ENCODE measurements at places on chromosomes 1 and 21. TPM values are rescaled to one million over a fixed set of nuclear protein-coding genes. Genes with fewer than 3 reads are reported as not detected.
A peak's percentile ranks its signal among the peaks of the same experiment; 100 is the strongest.

DNA sequence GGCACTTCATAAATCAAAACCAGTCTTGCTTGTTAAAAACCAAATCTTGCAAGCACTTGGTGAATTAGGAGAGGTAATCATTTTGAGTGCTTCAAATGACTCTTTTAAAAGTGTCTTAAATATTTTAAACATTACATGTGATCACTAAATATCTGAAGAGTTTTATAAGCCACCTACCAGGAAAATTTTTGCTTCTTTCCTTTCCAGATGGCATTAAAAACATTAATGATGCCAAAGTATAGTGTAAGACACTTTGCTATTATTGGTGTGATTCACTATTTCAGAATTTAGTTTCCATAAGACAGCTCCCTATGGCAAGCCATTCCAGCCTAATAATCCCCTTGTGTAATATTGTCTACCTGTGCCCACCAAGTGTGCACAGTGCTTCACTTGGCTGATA is 548.8 kb upstream of the ADAMTS5 start:
- DNase-seq = no peak

DNA sequence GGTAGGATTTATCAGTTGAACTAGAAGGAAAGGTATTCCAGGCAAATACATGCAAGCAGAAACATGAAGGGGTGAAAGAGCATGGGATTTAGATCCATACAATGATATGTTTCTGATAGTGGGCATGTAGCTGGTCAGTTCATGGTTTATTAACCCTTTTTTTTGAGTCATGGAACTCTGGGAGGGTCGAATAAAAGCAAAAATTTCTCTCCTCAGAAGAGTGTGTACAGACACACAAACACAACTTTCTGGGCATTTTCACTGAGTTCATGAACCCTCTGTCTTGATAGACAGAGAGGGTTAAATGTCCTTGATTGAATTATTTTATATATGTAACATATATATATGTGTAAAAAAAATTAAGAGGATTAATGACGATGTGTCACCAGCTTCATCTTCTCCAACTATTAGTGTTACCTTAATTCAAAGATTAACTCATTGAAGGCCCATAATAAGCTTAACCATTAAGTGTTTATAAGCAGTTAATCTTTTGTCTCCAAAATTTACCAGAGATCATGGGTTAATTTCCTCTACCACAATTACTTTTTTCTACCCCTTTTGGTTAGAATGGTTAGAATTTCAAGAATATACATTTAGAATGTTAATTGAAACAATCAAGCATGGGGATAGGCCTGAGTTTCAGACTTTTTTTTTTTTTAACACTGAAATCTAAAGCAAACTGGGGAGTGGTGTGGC is 4.6 kb downstream of the JUN start:
- DNase-seq = no peak

DNA sequence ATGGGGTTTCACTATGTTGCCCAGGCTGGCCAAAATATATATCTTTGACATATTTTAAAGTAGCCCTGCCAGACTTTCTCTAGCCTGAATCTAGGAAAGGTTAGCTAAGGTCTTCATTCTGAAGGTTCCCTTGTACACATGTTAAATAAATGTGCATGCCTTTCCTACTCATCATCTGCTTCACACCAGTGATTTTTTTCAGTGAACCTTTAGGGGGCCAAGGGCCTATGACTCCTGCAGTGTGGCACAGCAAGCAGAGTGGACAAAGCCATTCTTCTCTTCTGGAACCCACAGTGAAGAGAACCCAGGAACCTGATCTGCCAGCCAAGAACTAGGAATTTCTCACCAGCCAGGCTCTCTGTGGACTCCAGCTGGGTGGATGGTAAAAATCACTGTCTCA is 22.9 kb downstream of the CBR1 start:
- DNase-seq = no peak

DNA sequence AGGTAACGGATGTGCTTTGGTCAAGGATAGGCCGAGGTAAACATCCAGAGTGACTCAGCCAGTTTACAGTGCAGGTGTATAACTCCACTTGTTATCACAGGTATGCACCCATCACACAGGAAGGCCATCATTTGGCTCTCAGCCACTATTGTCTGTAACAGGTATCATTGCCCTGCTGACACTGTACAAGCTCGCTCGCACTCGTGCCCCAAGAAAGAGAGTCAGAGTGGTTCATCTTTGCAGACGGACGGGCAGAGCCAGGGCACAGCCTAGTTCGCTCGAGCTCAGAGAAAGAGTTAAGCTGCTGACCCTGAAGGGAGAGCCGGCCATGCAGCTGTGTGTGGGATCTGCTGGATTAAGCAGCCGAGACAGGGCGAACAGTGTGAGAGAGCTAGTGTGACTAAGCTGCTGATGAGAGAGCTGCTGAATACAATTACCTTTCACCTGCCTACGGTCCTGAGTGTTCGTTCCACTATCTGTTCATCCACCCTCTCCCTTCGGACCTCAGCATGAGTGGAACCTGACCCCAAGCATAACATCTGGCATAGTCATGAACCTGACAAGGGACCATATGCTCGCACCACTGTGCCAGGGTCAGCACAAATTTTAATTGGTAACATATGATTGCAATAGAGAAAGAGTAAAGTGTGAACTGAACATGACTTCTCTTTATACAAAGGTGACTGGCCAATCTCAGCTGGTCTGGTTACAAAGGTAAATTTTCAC is 27.0 kb upstream of the LYPD8 start:
- DNase-seq = no peak

DNA sequence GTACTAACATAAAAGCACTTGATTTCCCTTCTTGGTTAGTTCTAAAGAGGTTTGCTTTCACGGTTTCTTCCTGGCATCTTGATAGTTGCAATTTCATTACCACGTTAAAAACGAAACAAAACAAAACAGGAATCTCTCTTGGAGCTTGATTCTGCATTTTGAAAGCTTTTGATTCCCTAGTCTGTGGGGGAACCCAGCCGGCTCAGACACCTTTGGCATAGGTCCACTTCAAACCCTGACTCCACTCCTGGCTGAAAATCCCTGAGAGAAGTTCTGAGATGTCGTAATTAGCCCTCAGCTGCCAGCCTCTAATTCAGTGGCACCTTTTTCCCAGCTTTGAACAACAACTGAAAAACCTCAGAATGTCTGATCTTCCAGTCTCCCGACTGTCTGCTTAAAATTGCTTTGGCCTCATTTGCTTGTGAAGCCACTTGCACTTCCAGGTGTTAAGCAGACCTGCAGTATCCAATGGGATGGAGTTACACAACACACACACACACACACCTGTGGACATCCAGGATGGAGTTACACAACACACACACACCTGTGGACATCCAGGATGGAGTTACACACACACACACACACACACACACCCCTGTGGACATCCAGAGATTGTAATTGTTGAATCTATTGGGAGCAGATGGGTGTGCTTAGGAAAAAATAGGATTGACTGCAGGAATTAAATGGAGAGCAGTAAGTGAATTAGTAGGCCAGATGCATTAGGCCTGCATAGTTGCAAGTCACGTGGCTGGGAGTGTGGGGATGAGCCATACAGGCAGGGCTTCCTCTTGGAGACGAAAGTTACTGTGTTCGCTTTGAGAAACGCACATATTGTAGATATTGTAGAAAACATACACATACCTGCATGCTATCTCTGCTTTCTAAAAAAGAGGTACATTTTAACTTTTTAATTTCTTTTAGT is 285.6 kb upstream of the FMN2 start:
- no peak for DNase-seq

GRCh38 chr21:39125752-39126485 is 57.3 kb downstream of the PSMG1 start:
- peak; percentile 86 for DNase-seq

DNA sequence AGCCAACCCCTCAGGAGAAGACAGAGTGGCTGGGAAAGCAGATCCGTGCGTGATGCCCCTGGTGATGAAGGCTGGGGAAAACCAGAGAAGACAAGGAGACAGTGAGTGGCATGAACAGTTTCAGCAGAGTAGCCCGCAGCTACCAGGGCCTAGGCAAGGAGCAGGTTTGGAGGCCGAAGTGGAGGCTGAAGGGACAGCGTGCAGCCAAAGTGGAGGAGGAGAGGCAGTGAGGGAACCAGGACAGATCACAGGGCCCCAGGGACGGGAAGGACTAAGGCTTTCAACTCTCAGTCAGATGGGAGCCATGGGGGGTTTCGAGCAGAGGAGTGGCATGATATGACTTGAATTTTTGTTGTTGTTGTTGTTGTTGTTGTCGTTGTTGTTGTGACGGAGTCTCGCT is 59.9 kb upstream of the SELENON start:
- DNase-seq = no peak

- DNase-seq = peak; percentile 14
These were observed 43.4 kb downstream of the LDLRAD2 start for GRCh38 chr1:21855257-21856096.

GRCh38 chr21:42067531-42068255 is 3.4 kb upstream of the UMODL1 start:
- DNase-seq = no peak

- no peak for DNase-seq
These were observed 29.4 kb upstream of the TSPEAR start for GRCh38 chr21:44740742-44741141.

Gene LEFTY2
- not detected for total RNA-seq
